Stimulated activated CD4-positive, alpha-beta T cell treated with anti-CD3 and anti-CD28 coated beads, Interleukin-1b, Interleukin-23, amount 100 ng/mL, for 1 hour (primary cell): ENCODE measurements at places on chromosomes 16 and 17.

- DNase-seq = no peak
These were observed 619.2 kb upstream of the C16orf82 start for GRCh38 chr16:26447570-26447969.

DNA sequence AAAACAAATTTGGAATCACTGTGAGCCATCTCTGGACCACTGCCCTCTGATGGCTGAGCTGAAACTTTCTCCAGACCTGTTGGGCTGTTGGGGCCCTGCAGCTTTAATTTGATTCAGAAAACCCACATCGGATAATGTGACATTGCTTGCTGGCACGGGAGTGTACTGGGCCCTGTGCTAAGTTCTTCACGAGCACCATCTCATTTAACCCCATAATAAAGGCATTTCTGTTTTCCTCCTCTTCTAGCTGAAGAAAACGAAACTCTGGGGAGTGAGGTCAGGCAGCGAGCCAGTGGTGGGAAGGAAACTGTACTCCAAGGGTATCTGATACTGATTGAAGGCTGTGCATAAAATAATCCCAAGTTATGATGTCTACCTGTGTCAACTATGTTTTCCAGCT, 34.5 kb upstream of the TNRC6A start:
- DNase-seq = no peak

- DNase-seq = no peak
These were observed 701.1 kb downstream of the WWOX start for GRCh38 chr16:78800523-78800922.

DNA sequence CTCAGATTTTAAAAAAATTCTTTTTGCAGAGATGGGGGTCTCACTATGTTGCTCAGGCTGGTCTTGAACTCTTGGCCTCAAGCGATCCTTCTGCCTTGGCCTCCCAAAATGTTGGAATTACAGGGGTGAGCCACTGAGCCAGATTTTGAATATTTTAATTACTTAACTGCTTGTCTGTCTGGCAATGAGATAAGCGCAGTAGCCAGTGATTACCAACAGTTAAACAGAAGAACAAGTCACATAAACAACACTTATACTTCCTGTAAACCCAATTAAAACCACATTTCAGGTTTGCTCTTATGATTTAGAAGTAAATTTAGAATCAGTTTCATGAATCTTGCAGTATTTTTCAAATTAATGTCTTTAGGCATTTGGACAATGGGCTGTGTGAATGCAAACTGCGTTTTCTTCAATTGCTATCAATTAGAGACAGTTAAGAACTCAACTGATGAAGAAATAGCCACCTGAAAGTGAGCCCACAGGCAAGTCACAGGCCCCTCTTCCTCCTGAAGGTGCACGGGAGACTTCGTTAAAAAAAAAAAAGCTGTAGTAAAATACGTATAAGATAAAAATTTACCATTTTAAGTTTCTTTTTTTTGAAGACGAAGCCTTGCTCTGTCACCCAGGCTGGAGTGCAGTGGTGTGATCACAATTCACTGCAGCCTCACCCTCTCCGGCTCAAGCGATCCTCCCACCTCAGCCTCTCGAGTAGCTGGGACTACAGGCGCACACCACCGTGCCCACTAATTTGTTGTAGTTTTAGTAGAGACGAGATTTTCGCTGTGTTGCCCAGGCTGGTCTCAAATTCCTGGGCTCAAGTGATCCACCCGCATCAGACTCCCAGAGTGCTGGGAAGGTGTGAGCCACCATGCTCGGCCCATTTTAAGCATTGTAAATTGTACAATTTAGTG, 73.0 kb downstream of the PITPNC1 start:
- no peak for DNase-seq

- peak; percentile 20 for DNase-seq
These were observed 69.2 kb upstream of the CES5A start for GRCh38 chr16:55944377-55944802.

- peak; percentile 47 for DNase-seq
These were observed 12.6 kb downstream of the THRA start for GRCh38 chr17:40075201-40075941.

DNA sequence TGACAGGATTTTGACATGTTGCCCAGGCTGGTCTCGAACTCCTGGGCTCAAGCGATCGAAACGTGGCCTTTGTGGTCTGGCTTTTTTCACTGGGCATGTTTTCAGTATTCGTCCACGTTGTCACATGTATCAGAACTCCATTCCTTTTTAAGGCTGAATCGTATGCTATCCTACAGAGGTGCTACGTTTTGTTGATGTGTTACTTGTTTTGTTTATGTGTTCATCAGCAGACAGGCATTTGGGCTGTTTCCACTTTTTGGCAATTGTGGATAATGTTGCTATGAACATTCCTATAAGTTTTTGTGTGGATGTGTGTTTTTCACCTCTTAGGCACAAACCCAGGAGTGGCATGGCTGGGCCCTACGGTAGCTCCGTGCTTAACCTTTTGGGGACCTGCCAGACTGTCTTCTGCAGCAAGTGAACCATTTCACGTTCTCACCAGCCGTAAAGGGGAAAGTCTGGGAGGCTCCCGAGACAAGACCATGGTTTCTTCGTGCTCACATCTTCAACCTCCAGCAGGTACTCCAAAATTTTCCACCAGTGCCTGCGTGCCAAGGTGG, 26.9 kb downstream of the ADCY9 start:
- no peak for DNase-seq

- no peak for DNase-seq
These were observed 3.2 kb downstream of the DPH1 start for GRCh38 chr17:2033153-2033552.

DNA sequence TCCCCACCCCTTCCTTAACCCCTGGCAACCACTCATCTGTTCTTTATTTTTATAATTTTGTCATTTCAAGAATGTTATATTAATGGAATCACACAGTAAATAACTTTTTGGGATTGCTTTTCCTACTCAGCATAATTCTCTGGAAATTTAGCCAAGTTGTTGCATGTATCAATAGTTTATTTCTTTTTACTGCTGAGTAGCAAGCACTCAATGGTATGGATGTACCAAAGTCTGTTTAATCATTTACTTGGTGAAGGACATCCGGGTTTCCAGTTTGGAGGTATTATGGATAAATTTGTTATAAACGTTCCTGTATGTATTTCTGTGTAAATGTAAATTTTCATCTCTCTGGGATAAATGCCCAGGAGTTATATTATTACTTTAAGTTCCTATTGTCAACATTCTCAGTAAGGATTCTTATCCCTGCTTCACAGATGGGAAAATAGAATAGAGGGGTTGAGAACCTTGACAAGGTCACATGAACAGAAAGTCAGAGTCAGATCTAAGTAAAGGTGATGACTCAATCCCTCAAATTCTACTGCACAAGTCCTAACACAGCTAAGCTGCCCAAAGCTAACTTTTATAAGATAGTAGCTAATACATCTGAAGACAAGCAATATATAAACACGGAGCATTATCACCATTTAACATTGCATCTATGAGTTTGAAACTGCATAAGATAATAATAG, 62.4 kb upstream of the MTMR4 start:
- DNase-seq = no peak

DNA sequence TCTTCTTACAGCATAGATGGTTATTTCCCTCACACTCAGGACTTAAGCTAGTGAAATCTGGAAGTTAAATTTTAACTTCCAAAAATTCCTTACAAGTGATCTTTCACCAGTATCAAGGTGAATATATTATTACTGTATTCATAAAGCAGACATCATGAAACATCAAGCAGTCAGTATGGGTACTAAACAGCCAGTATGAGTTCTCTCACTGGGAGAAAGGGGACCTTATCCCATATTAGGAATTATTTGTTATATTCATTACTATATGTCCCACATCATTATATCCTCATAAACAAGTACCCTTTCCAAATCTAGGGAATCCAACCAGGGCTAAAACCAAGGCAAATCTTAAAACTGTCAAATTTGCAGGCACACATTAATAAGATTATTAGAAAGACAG, 15.3 kb downstream of the NUFIP2 start:
- DNase-seq = no peak
